Thymus (tissue), 14 donors: ENCODE measurements at places on chromosomes 5 and 9.

GRCh38 chr9:13502484-13502883, 223.0 kb upstream of the MPDZ start:
- DNase-seq, result no peak

- no peak for DNase-seq
These were observed 127.9 kb downstream of the EFNA5 start for GRCh38 chr5:107542831-107543231.

DNA sequence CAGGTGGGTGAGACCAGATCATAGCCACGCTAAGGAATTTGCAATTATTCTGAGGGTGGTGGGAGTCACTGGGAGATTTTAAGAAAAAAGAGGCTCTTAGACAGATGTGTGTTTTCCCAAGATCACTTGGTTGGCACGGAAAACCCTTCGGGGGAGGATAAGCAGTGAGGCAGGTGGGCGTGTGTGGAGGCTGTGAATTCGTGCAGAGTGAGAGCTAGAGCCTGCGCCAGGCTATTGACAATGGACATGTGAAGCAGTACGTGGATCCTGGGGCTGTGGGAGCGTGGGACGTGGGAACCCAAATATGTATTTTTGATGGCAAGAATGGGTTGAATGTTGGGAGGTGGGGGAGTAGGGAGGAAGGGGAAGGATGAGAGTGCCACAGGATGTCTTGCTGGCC, 19.4 kb downstream of the MVB12B start:
- no peak for DNase-seq

GRCh38 chr5:160097991-160098390, 21.3 kb downstream of the PWWP2A start:
- no peak for DNase-seq

- DNase-seq, result no peak
These were observed 20.5 kb upstream of the ARHGEF28 start for GRCh38 chr5:73605223-73606087.

GRCh38 chr9:119533504-119533903, 164.3 kb upstream of the BRINP1 start:
- DNase-seq, result no peak

- DNase-seq, result no peak
These were observed 13.2 kb downstream of the MEIKIN start for GRCh38 chr5:131932235-131932634.

GRCh38 chr5:179801304-179802206, 5.1 kb downstream of the MGAT4B start:
- DNase-seq, result no peak
